ENCODE measurements at places on chromosomes 5 and 9.

DNA sequence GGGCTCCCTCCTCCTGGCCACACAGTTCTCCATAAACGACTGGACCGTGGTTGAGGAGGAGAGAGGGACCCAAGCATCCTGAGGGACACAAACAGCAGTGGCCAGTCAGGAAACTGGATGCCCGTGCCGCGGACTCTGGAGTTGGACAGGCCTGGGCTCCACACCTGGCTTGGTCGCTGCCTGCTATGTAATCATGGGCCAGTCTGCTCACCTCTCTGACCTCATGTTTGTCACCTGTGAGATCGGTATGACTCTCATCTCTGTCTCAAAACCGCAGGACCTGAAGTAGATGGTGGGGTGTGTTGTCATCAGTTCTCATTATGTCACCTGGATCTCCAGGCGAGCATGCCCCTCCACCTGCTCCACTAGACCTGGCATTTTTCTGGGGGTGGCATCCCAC lies 14.5 kb downstream of the CXXC5 start:
- no peak for DNase-seq

- no peak for DNase-seq
Measured at GRCh38 chr5:126099077-126099476, 324.1 kb upstream of the GRAMD2B start.

DNA sequence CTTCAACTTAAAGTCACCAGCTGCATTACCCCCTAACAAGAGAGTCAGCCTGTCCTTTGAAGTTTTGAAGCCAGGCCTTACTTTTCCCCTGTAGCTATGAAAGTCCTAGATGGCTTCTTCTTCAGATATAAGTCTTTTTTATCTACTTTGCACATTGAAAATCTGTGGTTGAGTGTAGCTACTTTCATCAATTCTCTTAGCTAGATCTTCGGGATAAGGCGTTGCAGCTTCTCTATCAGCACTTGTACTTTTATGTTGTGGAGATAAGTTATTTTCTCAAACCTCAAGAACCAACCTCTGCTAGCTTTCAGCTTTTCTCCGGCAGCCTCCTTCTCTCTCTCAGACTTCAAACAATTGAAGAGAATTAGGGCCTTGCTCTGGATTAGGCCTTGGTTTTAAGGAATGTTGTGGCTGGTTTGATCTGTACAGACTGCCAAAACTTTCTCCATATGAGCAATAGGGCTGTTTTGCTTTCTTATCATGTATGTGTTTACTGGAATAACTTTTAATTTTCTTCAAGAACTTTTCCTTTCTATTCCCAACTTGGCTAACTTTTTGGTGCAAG lies 21.6 kb downstream of the CATSPER3 start:
- DNase-seq: no peak

DNA sequence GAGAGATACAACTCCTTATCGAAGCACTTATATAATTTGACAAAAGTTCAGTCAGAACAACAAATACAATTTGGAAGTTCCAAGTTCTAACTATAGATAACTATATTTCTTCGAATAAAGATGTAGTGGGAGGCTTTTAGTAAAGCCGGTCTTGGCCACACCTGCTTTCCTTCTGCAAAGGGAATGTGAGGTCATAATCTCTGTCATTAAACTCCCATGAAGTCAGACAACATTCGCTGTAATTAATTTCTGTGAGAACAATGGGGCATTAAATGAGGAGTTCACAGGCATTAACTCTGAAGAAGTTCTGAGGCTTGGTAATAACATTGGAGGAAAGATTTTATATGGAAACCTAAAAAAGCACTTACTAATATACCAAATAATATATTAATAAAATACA lies 67.5 kb downstream of the MCTP1 start:
- DNase-seq: no peak

DNA sequence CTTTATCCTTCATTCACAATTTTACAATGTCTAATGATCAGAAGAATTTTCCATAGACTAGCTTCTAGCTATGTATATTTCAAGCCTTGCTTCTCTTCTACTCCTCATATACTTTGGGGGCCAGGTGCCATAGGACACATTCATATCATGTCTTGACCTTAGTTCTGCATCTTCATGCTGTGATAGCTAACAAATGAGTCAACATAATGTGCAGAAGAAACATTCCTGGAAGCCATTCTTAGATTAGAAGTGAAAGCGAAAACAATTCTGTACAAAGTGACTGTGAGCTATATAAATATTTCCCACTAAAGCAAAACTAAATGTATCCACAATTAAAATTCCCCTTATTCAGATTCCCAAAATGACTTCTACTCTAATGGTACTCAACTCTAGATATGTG lies 320.2 kb upstream of the NREP start:
- DNase-seq: no peak

DNA sequence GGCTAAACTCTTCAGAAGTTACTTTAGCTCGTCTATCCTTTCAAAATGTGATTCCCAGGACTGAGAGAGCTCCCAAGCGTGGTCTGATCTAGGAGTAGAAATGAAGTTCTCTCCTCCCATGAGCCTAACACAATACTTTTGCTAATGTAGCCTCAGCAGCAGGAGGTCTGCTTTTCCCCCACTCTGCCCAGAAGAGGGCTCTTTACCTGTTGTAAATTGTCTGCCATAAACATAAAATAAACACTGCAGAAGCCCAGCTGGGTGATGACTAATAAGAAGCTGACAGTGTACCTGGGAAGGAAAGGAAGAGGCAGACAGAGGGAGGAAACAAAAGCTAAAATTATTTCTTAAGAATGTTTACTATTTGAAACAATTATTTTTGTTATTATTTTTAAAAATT lies 15.4 kb downstream of the SLC36A3 start:
- DNase-seq: no peak

DNA sequence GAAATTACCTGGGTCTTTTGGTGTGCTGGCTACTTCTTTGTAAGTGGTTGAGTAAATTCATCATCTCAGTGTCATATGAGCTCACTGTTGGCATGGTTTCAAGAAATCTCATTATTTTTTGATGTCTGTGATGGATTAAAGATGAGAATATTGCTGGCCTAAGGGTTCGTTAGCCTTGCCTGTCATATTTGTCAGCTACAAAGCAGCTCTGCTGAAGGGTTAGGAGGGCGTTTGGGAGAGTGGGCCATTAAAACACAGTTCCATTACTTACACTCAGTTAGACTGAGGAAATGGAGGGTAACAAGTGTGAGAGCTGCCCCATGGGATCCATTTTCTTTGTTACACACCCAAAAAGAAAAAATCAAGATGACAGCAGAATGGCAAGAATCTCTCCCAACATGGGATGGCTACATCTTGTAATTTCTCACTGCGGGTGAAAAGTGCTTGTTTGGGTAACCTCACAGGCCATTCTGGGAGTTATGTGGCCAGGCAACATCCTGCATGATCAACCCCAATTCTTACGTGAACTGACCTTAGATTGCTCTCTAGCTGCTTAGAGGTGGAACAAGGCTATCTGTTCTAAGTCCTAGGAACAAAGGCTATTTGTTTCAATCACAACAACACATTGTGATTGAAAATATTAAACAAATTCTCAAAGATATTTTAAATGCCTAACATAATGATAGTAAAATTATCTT lies 609.5 kb upstream of the RGMB start:
- no peak for DNase-seq

- DNase-seq: peak; percentile 17
Measured at GRCh38 chr5:1007221-1007680, 1.4 kb upstream of the NKD2 start.

All from femur (tissue), 1 donor.